Activated CD4-positive, alpha-beta T cell treated with anti-CD3 and anti-CD28 coated beads, Interleukin-2, amount 50 U/mL, for 1 hour (primary cell): ENCODE measurements at places on chromosomes 4 and X.

DNA sequence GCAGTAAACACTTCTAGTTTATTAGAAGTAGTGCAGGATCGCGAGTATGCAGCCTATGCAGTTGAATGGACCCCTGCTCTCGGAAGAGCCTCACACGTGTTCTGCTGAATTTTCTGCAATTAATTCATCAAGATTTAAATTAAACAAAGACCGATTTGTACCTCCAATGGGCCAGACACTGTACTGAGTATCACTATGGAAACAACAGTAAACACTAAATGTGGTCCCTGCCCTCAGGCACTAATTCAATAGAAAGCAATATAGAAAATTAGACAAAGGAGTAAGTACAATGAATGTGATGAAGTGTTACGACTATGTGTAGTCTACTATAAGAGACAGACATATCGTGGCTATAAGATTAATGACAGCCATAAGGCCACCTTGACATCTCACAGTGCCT, 740.3 kb upstream of the FRG1 start:
- no peak for DNase-seq

DNA sequence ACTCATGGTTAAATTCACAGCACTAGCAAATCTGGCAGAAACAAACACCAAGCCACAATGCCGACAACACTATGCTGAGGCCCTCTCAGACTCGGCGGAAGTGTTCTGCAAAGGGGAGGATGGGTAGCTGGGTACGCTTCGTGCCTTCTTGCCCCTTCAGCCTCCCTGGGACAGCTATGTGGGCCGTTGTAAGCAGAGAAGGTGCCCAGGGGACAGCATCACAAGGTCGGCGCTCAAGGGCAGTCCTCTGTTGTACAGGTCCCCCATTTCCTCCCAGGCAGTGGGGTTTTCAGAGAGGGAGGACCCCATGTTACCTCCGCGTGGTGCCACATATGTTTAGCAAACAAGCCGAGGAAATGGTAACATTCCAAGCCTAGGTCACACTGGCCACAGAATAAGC, 173.6 kb downstream of the AFAP1 start:
- no peak for DNase-seq

DNA sequence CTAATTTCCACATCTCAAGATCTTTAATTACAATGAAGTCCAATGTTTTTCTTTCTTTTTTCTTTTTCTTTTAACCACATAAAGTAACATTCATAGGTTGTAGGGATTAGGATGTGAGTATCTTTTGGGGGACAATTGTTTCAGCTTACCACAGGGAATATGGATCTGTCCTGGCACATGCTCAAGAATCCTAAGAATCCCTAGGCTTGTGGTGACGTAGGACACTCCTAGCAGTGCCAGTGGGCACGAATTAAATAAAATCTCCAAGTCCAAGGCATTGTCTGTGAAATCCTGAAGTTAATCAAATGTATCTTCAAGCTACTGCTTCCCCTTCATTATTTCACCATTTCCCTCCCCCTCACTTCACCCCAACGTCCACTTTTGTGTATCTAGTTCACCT, 2.6 kb upstream of the LAS1L start:
- DNase-seq: no peak

GRCh38 chr4:21522296-21522695, 426.3 kb downstream of the KCNIP4 start:
- DNase-seq: no peak

GRCh38 chrX:126027229-126027628, 138.9 kb downstream of the DCAF12L2 start:
- DNase-seq: no peak

GRCh38 chr4:74038086-74038424, 434 bp downstream of the CXCL3 start:
- DNase-seq: no peak

DNA sequence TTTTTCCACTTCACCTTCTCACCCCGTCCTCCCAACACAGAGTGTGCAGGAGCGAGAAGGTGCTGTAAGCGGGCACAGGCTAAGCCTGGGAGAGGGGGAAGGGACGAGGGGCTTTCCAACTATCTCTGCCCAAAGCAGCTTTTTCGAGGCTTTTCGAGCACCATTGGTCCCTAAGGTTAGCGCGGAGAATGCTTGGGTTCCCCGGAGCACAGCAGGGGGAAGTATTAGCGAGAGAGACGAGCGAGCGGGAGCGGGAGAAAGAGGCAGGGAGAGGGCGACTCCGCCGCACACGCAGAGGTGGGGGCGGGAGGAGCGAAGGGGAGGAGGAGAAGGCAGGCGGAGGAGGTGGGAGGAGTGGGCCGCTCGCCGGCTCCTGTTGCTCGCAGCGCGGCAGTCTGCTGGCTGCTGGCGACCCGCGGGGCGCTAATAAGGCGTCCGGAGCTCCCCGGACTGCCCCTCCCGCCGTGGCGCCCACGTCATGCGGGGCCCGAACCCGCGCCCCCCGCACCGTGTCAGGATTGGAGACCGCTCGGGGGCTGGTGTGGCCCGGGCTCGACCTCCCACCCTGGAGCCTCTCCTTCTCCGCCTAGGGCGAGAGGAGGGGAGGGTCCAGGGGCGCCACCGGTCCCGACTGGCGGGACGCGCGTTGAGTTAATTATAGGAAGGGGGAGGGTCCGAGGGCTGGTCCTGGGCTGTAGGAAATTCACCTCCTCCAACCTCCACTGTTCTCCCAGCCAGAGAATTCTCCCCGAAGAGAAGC, at the start of gene ADAMTS3:
ADAMTS3 (minus strand) TSS at position 263 of the 760 bp plus-strand sequence. CDS start 459 bp downstream, outside the sequence.
- no peak for DNase-seq
